ENCODE measurements at places on chromosomes 7 and 10.

DNA sequence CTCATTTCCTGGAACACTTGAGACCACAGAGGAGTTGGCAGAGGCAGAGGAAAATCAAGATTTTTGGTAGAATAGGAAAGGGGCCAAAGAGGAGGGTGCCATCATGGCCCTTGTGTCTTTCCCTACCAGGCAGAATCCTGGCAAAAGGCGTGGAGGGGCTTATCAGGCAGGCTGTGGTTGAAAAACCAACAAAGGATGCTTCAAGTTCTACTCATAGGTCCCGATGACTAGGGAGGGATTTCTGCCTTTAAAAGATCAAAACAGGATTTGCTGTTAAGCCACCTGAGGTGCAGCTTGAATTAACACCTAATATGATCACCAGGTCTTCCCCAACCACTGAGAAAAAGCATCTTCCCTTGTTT, 45.7 kb downstream of the BPGM start:
- no peak for DNase-seq

DNA sequence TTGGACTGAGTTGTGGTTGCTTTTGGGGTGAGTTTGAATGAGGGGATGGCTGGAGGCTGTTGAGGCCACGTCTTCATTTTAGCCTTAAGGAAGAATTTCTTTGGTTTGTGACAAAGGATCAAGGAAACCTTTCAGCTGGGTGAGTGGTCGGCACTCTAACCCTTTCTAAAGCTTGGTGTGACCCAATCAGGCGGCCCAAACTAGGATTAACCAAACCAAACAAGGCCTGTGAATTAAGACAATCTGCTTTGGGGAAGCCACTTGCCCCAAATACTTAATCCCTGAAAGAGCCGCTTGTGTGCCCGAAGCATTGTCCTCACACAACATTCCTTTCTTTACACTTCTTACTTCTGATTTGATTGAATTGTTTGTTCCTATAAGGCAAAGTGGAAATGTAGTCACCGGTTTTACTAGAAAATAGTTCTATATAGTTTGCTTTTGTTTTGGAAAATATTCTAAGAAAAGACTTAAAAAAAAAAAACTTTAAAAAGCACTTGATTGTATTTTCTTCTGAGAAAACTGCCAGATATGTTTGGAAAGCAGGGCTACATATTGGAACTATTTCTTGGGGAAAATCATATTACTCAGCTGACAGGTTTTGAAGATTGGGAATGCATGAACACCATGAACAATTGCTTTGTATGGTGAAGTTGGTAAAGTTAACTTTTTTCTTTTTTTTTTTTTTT, 272.4 kb upstream of the BMPER start:
- DNase-seq: no peak

DNA sequence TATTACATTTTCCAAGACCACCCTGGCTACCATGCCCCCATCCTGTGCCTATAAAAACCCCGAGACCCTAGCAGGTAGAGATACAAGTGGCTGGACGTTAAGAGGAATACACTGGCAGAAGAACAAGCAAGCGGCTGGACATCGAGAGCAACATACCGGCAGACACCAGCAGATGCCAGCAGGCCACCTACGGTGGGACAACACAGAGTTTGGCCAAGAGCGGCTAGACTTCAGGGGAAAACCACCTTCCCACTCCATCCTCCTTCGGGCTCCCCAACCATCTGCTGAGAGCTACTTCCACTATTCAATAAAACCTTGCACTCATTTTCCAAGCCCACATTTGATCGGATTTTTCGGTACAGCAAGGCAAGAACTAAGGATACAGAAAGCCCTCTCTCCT, 70.3 kb downstream of the ORC5 start:
- no peak for DNase-seq

GRCh38 chr10:86687750-86688149, 19.4 kb downstream of the LDB3 start:
- DNase-seq: no peak

DNA sequence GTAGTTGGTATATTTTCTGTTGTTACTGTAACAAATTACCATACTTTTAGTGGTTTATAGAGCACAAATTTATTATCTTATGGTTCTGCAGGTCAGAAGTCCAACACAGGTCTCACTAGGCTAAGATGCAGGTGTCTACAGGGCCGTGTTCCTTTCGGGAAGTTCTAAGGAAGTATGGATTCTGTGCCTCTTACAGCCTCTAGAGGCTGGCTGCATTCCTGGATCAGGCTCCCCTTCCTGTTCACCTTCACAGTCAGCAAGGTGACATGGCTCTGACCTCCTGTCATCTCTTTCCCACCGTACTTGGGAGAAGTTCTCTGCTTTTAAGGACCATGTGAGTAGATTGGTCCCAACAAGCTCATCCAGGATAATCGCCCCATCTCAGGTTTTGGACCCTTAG, 37.3 kb downstream of the BMPR1A start:
- no peak for DNase-seq

- no peak for DNase-seq
Observed at GRCh38 chr10:17113889-17114540, 15.6 kb downstream of the CUBN start.

DNA sequence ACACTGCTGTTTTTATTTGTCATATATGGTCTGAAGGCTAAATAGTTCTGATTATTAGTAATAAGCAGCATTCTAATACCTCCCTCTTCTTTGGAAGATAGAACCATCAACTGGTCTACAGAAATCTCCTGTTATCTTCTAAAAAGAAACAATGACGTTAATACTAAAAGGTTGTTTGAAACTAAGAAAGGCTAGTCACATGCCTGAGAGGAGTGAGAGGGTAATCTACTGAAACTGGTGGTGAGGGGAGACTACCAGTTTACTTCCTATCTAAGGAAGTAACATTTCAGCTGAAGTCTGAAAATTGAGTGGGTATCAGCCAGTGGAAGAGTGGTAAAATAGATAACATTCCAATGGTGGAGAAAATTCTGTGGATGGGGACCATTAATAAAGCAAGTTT, 48.4 kb downstream of the FGFBP3 start:
- DNase-seq: no peak

GRCh38 chr7:15669443-15670090, 16.9 kb downstream of the MEOX2 start:
- no peak for DNase-seq

GRCh38 chr7:128791972-128792327, 182 bp downstream of the CCDC136 start:
- no peak for DNase-seq

- no peak for DNase-seq
Observed at GRCh38 chr10:127990846-127991542, 84.1 kb downstream of the PTPRE start.

GRCh38 chr10:133221331-133221730, 8.7 kb upstream of the UTF1 start:
- DNase-seq: no peak

DNA sequence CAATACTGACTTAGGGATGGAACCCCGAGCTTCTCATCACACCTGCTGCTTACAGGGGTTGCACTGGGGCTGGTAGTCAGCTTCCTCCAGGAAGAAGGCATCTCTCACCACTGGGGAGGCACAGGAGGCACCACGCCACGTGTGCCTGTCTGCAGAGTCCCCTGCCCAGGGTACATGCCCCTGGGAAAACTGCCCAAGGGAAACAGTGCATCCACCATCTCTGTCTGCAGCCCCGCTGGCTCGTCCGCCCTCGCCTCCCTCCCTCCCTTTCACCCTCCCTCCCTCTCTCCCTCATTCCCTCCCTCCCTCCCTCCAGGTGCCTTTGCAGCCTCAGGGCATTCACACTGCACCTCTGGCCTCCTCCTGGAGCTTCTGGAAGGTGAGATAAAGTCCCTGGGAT, 101.1 kb downstream of the PTPRE start:
- no peak for DNase-seq

DNA sequence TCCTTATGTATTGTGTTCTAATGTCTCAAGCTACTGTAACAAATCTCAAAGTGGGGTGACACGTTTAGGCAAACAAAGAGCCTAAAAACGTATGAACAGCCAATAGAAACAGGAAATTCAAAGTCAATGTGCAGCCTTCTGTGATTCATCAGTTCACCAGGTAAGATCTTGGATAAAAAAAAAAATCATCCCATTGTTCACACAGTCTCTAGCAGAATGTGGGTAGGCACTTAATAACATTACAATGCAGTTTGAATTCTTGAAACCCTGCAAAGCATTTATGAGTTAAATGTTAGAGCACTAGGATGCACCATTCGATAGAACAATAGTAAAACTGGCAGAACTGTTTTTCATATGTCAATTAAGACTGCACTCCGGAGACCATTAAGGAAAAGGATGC, 88.2 kb upstream of the HDAC9 start:
- DNase-seq: no peak

DNA sequence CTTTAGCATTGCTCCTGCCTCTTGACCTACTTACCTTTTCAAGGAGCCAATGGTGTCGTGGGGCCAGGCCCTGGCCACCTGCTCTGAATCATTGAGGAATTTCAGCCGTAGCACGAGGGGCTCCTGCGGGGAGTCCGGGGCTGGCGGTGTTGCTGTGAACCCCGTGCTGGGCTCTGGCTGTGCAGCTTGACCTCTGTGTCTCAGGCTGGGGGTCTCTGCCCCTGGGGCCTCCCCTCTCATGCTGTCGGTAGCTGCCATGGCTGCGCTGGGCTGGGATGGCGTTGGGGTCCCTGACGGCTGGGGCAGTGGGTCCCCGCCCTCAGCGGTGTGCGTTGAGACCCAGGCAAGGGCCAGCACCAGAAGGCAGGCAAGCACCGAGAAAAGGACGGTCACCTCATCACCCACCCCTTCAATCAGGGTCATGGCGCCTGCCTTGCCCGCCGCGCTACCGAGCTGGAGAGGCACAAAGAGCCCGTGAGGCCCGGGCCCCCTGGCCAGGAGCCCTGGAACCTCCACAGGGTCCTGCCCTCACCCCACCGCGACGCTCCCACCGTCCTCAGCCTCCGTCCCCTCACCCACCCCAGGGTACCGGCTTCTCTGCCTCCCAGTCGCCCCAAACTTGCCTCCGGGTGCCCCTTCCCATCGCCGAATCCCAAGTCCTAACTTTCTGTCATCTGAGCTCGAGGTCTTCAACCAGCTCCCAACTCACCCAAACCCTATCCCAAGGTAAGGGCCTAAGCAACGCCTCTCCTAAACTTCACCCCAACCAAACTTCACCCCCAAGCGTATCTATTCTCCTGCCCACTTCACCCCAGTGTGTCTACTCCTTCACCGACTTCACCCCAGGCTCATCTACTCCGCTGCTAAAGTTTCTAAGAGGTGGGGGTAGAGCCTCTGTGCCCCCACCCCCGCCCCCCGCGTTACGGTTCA, 887 bp downstream of the TMUB1 start:
- DNase-seq: no peak

DNA sequence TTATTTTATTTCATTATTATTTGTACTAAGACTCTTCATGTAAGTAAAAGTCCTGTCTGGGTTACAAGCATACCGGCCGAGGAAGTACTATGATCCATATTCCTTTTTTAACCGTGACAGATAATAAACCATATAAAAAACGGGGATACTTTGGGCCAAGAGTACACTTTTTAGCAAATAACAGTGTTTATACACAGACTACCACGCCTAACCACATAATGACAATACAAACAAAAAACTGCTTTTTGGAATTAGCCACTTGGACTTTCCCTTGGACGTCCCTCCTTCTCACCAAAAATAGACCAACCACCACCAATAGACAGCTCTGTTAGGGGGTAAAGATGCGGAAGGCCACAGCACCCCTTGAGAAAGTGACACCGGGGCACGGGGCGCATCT, 800 bp downstream of the MINDY3 start:
- DNase-seq: no peak

DNA sequence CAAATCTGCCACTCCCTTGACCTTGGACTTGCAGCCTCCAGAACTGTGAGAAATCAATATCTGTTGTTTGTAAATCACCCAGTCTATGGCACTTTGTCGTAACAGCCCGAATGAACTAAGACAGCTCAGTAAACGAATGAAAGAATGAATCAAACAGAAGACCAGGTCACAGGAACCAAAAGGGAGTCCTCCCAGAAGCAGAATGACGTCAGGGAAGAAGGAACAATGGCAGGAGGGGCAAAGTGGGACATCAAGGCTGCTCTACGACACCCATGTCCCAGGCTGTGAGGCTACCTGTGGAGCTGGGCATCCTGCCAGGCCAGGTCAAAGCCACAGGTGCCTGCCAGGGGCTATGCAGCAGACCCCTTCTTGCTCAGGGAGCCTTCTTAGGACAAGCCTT, 267.2 kb upstream of the PFKP start:
- no peak for DNase-seq

DNA sequence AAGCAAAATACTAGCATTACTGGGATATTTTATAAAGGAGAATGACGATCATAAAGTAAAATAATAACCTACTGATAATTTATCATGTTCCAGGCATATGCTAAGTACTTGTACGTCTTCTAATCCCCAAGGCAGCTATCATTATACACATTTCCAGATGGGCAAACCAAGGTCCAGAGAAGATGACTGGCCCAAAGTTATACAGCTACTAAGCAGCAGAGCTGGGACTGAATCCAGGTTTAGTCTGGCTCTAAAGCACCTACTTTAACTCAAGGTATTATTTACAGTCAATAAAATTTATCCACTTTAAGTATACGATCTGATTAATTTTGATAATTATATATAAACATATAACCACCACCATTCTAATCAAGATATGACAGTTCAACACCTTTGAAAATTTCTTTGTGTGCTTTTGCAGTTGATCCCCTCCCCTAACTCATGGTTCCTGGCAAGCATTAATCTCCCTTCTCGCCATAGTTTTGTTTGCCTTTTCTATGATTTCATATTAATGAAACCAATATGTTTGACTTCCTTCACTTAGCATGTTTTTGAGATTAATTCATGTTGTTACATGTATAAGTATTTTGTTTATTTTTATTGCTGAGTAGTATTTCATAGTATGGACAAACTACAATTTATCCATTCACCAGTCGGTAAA, 126.7 kb downstream of the CPEB3 start:
- DNase-seq: no peak

GRCh38 chr10:113267619-113268562, 285.0 kb upstream of the HABP2 start:
- no peak for DNase-seq

DNA sequence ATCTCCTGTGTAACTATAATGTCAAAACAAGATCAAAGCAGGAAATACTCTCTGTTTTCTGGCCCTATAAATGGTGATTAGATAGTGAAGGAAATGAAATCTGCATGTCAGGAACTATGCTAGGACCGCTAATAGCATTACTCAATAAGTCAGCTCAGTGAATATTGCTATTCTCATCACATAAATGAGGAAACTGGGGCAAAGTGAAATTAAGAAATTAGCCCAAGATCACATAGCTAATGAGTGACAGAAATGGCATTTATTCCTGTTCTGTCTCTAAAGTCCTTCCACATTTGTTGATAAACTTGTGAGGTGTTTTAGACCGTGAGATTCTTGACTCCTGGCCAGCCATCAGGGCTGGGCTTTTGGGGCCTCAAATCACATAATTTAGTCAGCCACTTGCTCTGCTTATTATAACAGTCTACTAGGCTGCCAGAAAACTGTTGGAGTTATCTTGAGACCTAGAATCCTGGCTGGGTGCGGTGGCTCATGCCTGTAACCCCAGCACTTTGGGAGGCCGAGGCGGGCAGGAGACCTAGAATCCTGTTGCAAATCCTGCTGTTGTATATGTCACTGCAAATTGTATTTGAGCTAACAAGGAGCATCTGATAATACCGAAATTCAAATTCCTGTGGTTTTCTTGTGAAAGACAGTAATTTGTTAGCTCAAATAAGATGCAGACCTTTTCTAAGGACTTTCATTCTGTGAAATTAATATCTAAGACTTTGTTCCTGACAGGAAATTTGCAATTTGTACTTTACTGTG, 66.5 kb upstream of the SHTN1 start:
- no peak for DNase-seq
